Stimulated activated CD8-positive, alpha-beta memory T cell treated with anti-CD3 and anti-CD28 coated beads, Interleukin-7, amount 100 ng/mL, for 1 hour (primary cell): ENCODE measurements at places on chromosomes 5 and 9.

DNA sequence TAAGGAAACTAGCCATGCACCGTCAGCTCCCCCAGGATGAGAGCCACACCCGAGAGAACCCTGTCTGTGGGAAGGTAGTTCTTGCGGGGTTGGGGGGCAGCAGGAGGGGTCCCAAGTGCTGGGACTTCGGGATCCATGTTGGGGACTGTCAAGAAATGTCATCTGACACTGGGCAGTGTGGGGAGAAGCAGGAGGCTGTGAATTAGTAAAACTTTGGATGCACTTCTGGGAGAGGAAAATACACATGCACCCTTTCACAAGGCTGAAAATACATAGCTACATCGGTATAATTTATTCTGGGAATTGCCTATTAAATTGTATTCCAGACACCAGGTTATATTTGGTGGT is 109.6 kb upstream of the RPS23 start:
- no peak for DNase-seq

- DNase-seq, result no peak
Observed at GRCh38 chr9:128828719-128829452, 708 bp downstream of the SPOUT1 start.

DNA sequence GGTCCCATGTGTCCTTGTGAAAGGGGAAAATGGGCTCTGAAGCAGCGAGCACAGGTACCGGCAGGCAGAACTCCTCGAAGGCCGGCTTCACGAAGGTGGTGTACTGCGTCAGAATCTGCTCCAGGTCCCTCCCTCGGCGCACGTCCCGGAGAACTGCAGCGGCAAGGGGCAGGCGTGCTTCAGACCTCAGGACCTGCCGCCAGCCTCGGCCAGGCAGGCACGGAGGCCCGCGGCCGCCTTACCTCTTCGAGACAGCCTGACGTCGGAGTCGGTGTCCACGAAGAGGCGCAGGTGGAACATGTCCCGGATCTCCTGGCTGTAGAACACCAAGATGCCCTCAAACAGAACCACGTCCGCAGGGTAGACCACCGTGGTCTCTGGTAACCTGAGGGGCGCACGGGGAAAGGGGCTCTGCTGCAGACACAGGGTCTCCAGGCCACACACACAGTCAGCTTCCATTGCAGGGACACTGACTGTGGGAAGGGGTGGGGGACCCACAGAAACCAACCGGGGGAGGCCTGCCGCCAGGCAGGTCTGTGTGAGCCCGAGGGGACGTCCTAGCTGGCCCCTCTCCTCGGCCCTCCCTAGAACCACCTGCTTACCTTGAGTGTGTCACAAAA is 2.1 kb downstream of the UCK1 start:
- no peak for DNase-seq

GRCh38 chr5:74405593-74405992 is 234.9 kb downstream of the ENC1 start:
- no peak for DNase-seq

DNA sequence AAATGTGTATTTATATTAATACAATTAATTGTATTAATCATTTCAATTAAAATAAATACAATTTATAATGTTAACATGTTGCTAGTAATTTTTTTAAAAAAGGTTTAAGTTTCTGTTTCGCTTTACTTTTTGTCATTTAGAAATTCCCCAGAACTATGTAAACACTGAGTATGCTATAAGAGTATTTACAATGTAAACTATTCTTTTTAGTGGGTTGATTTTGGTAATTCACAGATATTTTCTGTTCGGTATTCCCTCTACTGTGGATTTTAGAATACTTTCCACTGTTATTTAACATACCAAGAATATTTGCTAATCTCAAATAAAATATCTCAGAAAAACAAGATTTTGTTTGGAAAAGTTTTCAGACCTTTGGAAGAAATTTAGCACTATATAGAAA is 1564.4 kb downstream of the EFNA5 start:
- no peak for DNase-seq

DNA sequence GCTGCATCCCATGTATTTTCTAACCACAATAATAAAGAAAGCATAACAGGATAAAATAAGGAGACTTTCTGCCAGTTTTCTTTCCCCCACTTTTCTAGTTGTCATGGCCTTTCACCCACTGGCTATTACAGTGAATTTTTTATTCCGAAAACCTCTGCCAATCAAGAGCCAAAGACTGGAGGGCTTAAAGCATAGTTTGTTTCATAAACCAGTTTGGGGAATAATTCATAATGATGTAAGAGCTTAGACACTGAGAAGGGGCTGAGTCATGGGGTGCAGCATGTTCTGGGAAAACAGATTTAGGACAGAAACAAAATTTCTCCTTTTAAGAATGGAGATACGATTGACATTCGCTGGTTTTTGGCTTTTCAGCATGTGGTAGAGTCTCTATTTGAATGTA is 4.4 kb upstream of the GLIPR2 start:
- no peak for DNase-seq
